ENCODE measurements at places on chromosomes 3 and 15.

DNA sequence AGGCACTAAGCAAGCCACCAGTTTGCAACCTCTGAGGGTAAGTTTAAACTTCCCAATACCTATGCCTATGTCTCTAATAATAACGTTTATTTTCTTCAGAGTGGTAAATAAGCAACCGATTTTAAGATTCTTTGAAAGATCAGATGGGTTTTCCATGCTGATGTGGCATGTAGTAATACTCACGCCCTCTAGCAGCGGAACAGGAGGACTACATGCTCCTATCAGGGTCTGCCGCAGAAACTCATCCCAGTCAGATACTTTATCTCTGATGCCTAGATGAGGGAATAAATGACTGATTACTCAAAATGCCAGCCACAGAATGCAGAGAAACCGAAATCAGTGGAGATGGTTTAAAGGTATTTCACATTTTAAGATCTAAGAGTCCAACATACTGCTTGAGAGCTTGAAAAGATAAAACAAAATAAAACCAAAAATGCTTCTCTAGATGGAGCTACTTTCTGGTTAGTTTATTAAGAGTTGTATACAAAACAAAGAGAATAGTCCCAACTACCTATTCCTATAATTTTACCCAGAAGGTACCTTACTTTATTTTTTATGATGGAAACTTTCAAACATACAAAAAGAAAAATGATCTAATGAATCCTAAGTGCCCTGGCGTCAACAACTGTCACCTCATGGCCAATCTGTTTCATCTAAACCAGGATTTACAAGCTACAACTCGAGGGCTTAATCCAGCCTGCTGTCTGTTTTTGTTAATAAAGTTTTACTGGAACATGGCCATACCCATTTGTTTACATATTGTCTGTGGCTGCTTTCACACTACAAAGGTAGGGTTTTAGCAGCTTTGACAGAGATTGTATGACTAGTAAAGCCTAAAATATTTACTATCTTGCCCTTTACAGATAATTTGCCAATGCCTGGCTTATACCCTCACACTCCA lies 37.5 kb upstream of the STIMATE start:
- peak; percentile 25 for DNase-seq

GRCh38 chr3:95731753-95732152 lies 1082.6 kb upstream of the EPHA6 start:
- DNase-seq = no peak

DNA sequence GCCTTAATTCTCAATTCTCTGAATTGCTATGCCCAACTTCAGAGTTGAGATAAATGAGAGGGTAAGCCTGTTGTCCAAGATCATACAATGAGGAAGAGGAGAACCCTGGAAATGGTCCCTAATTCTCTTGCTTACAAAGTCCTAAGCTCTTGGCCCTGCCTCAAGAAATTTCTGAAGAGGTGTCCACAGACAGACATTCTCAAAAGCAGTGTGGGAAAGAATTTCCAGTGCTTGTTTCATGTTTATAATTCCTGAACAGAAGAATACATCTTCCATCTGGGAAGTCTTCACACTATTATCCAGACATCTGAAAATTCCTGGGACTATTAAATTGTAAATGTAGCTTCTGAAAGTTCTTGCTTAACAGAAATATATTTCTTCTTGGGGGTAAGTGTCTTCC lies 166.8 kb upstream of the LRTM1 start:
- no peak for DNase-seq

DNA sequence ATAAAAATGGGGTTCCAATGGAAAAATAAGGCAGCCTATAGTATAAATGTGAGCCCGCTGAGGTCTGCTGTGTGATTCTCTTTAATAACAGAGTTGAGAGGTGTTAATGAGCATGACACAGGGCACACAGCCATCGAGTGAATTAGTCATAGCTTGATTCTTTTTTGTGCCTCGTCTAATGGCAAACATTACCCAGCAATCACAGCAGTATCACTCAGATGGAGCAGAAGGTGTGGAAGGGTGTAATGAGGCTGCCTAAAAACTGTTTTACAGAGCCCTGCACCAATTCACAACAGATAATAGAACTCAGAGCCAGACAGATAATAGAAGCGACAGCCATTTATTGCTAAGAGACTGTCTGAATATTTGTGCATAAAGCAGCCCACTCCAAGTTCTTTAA lies 178.6 kb upstream of the TPRG1 start:
- no peak for DNase-seq

GRCh38 chr3:71050166-71050537 lies 533.4 kb downstream of the FOXP1 start:
- no peak for DNase-seq

DNA sequence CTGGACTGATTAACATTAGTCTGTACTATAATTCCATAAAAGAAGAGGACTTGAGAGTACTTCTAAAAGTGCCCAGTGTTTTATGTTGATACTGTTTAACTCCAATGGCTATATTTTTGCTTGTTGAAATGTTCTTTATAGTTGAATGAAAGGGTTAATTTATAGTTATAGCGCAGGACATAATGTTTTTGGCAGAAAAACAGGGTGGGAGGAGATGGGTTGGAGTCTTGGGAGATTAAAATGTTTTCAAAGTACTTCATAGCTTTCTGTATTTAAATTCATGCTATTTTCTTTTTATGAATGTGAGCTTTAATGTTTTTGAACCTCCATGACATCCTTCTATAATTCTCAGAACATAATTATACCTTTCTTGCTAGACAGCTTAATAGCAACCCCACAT lies 108.2 kb downstream of the CNTN3 start:
- no peak for DNase-seq

DNA sequence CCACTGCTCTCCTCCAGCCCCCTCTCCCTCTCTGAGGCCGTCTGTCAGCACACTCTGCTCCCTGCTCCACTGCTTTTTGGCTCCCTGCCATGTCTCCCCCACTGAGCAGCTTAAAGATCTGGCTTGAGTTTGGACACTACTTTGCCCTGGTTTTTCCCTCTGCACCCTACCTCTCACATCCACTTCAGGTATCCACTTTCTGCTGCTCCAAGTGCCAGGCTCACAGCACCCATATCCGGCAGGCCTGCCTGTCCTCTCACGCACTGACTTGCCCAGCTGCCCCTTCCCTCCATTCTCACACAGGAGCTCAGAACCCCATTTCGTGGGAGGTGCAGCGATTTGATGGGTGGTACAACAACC lies 3.7 kb downstream of the DUOX1 start:
- DNase-seq = no peak

- DNase-seq = no peak
Measured at GRCh38 chr15:96687388-96688107, 357.0 kb downstream of the NR2F2 start.

DNA sequence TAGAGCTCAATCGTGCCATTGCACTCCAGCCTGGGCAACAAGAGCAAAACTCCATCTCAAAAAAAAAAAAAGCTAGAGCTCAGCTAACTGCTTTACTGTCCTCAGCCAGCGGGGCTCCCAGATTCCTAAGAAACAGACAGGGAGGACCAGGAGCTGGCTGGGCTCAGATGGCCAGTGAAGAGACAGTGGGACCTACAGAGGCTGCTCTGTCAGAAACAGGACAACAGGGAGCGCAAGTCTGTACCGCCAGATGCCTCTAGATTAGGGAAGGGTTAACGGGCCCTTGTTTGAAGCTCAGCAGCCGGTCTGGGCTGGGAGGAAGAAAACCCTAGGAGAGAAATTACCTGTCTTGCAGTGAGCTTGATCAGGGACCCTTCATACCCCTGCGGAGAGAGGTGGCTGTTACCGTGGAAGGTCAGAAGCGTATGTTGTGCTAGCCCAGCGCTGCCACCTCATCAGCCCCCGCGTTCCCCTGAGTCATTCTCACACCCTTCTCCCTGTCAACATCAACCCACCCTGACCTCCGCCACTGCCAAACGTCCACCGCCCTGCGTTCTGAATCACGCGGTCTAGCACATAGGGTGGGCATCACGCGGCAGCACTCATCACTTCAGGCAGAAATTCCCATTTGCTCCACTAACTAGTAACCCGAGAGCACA lies 25.3 kb downstream of the RBPMS2 start:
- DNase-seq = no peak

DNA sequence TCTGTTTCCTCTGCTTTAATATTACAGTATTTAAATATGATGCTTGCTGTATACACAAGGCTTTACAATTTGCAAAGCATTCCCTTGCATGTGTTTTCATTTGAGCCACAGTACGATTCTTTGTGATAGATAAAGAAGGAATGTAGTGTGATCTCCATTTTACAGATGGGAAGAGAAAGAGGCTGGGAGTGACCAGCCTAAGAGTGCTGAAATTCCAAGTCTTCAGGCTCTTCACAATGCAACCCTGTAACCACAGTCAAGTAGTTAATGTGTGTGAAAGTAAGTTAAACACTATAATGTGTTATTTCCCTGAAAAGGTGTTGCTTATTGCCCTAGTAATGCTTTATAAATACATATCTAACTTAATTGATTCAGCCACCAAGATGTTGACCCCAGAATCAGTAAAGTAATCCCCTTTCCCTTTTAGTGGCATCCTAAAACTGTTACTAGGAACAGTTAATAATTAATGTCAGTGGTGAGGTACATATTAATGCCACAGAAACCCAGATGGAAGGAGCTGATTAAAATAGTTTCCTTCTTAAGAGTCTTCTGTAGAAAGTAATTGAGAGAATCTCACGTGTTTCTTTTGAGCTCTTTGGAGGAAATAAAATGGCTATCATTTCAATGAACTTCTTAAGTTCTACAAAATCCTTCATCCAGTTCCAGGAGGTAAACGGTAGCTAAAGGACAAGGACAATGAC lies 110.4 kb downstream of the IL12A start:
- no peak for DNase-seq

DNA sequence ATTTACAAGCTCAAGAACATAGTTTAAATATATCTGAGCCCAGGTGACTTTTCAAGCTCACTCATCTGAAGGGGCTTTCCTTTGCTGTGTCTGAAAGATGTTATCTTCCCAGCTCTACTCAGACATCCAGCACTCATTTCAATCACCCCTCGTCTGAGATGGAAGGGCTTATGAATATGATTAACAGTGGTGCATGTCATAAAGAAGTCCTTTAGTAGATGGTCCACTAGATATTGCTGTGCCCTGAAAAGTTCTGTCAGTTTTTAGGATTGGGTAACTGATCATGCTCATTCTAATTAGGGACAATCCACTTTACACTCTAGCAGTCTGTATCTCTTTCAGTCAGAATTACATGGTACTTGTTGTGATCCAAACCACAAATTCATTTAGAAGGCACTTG lies 28.3 kb downstream of the RETNLB start:
- no peak for DNase-seq

GRCh38 chr15:37002041-37002672 lies 98.2 kb downstream of the MEIS2 start:
- no peak for DNase-seq

DNA sequence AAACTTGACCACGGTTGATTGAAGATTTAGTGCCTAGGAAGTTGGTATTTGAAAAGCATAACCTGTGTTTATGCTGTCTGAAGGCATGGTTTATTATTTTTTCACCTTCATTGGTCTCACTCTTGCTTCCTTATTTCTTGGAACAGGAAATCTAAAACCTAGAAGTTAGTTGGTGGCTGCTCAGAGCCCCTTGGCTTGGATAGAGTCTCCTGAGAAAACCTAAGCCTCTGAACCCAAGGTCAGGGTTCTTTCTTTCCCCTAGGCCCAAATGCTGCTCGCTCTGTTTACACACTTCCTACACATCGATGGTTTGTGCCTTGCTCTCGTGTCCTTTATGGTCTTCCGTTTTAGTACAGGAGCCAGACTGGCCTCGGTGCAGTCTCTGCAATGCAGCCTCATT lies 82.2 kb downstream of the TRAK1 start:
- no peak for DNase-seq

- peak; percentile 6 for DNase-seq
Measured at GRCh38 chr3:1082108-1082507, 10.7 kb upstream of the CNTN6 start.

GRCh38 chr3:70855149-70855548 lies 542.7 kb upstream of the MDFIC2 start:
- no peak for DNase-seq

- peak; percentile 62 for DNase-seq
Measured at GRCh38 chr15:90000186-90001001, 730 bp upstream of the ZNF710 start.

DNA sequence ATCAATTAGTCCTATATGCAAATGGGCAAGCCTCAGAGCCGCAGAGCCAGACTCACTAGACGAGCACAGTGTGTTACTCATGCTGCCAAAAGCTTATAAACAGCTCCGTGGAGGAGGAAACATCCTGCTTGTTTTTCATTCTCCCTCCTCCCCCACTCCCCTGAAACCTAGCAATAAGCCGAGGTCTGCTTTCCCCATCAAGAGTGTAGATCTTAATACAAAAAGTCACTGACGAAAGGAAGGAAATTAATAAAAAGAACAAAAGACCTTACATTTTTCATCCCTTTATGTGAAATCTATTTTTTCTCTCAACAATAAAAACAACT lies 88.5 kb downstream of the XXYLT1 start:
- peak; percentile 44 for DNase-seq

DNA sequence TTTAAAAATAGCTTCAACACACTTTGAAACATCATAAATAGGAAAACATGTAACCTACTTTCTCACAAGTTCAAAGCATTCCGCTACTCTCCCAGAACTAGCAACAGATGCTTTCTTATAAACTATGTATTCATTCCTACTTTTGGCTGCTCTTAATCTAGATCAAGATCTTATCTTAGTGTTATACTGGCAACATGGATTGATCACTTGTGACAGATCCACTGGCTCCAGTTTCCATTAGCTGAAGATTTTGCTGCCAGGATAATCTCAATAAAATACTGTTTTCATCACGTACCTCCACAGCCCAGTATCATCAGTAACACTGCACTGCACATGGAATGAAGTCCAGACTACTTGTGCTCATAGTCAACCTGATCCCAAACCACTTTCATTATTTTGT lies 491.7 kb upstream of the AGTR1 start:
- no peak for DNase-seq

- no peak for DNase-seq
Measured at GRCh38 chr3:85254738-85255137, 295.9 kb downstream of the CADM2 start.

DNA sequence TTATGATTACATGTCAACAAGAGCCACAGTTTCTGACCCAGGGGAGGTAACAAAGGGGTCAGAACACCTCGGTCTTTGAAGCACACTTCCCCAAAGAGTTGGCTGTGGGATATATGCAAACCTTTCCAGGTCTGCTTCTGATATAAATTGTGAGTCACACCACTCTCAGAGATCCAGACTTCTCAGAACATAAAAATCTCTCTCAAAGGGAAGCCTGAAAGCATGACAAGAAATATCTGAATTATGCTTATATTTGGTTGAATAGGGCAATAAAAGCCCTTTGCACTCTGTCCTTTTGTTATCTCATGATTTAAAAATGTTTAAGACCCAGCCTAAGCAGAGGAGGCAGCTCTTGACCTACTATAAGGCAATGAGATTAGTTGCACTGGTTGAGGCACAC lies 56.8 kb downstream of the MYH15 start:
- no peak for DNase-seq

DNA sequence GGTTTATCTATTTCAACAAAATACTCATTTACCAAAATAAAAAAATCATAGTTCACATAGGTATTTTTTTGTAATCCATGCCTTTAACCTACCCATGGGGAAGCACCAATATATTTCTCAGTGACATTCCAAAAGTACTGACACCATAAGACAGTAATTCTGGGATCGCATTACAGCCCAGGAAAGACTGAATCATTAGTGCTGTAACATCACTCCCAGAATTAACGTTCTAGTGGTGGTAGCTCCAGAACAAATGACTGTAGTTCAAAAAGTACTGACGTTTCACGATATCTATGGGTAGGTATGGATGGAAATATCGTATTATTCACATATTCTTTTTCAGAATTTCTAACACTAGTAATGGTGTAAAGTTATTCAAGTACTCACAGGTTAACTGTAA lies 54.3 kb upstream of the NEK10 start:
- no peak for DNase-seq

Measured in ovary (tissue), 10 donors.